ENCODE measurements at places on chromosomes 7 and 10.

- no peak for DNase-seq
- no peaks in the 10 kb centered on the region for H3K4me1 ChIP-seq
These were observed 56.8 kb upstream of the WDR11 start for GRCh38 chr10:120794390-120794789.

DNA sequence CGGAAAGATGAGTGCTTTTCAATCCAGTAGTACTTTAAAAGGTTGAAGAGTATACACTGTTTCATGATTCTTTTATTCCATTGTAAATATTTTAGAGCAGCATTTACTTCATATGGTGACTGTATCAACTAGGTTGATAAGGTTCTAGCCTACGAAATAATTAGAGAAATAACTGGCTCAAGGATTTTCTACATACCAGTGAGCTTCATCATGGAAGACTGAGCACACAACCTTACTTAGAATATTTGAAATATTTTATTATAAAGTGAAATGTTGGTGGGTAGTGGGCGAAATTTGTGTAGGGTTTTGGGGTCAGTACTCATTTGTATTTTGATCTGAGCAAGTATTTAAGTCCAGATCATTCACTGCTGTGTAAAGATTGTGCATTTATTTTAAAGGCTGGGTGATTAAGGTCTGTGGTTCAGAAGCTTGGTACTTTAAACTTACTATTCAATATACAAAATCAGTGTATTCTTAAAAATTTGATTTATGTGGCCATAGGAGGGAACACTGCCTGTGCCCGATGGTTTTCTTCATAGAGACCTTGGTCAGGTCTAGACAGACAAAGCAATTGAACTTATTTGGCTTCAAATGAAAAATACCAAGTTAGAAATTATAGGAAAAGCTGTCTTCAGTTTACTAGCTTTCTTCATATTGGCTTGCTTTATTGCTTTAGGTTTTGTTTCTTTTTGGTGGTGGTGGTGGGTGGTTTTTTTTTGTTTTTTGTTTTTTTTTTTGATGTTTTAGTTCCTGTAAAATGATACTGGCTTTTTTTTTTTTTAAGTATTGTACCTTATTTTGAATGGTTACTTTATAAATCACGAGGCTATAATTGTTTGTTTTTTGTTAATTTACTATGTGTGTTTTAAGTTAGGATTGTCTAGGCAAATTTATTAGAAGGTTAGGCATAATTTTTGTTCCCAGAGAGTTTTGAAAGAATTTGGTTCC lies 3.0 kb downstream of the KMT2E start:
- no peaks in the 10 kb centered on the region for H3K36me3 ChIP-seq
- no peaks in the 10 kb centered on the region for H3K27me3 ChIP-seq
- no peak for DNase-seq

- DNase-seq, result peak; percentile 31
- H3K4me3 ChIP-seq, result peak overlapping the region; percentile 23
- H3K27ac ChIP-seq, result no peak overlapping the region
- no peaks in the 10 kb centered on the region for H3K36me3 ChIP-seq
These were observed 21.9 kb upstream of the GATAD1 start for GRCh38 chr7:92425311-92425947.

GRCh38 chr7:70040970-70041766 lies 442.9 kb downstream of the AUTS2 start:
- no peak for DNase-seq
- H3K4me3 ChIP-seq, result no peak overlapping the region
- no peaks in the 10 kb centered on the region for H3K4me1 ChIP-seq
- H3K27ac ChIP-seq, result no peak overlapping the region
- no peaks in the 10 kb centered on the region for H3K36me3 ChIP-seq

DNA sequence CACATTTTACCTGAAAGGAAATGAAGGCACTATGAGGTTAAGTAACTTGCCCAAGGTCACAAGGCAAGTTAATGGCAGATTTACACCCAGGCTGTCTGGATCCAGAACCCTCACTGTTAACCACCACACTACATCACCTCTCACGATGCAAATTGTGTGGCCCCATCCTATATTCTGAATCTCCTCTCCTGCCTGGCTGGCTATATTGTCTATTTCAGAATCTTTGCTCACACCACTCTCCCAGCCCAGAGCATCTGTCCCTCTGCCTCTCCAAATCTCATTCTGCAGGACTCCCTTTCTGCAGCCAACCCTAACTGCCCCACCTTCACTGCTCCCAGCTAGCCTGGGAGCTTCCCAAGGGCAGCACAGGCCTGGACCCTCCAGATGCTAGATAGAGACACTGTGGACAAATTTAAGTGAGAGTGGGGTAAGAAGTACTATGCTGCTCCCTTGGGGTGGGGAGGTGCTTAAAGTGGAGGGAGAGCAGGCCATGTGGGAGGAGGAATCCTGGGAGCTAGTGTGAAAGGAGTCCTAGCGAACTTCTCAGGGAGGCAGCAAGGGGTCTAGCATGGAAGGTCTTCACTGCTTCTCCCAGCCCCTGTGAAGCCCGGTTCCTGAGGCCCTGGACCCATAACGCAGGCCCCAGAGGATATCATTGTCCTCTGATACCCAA lies 786 bp downstream of the CUEDC2 start:
- peak overlapping the region; percentile 95 for H3K4me3 ChIP-seq
- H3K4me1 ChIP-seq, result no peaks in the 10 kb centered on the region
- H3K36me3 ChIP-seq, result no peaks in the 10 kb centered on the region
- DNase-seq, result no peak

GRCh38 chr10:35172574-35172973 lies 45.9 kb downstream of the CREM start:
- no peak overlapping the region for H3K27ac ChIP-seq
- peaks cover 5% of the 10 kb centered on the region for H3K4me1 ChIP-seq
- H3K27me3 ChIP-seq, result no peaks in the 10 kb centered on the region

- no peaks in the 10 kb centered on the region for H3K4me1 ChIP-seq
- H3K27me3 ChIP-seq, result no peaks in the 10 kb centered on the region
- no peak for DNase-seq
- no peak overlapping the region for H3K4me3 ChIP-seq
- H3K36me3 ChIP-seq, result no peaks in the 10 kb centered on the region
- no peak overlapping the region for H3K27ac ChIP-seq
These were observed 746.0 kb upstream of the POT1 start for GRCh38 chr7:125675640-125676039.

GRCh38 chr10:27601503-27601902 lies 97.4 kb downstream of the RAB18 start:
- DNase-seq, result no peak
- H3K4me3 ChIP-seq, result no peak overlapping the region
- H3K27ac ChIP-seq, result no peak overlapping the region
- H3K27me3 ChIP-seq, result peaks cover 3% of the 10 kb centered on the region
- H3K4me1 ChIP-seq, result no peaks in the 10 kb centered on the region
- H3K36me3 ChIP-seq, result no peaks in the 10 kb centered on the region

DNA sequence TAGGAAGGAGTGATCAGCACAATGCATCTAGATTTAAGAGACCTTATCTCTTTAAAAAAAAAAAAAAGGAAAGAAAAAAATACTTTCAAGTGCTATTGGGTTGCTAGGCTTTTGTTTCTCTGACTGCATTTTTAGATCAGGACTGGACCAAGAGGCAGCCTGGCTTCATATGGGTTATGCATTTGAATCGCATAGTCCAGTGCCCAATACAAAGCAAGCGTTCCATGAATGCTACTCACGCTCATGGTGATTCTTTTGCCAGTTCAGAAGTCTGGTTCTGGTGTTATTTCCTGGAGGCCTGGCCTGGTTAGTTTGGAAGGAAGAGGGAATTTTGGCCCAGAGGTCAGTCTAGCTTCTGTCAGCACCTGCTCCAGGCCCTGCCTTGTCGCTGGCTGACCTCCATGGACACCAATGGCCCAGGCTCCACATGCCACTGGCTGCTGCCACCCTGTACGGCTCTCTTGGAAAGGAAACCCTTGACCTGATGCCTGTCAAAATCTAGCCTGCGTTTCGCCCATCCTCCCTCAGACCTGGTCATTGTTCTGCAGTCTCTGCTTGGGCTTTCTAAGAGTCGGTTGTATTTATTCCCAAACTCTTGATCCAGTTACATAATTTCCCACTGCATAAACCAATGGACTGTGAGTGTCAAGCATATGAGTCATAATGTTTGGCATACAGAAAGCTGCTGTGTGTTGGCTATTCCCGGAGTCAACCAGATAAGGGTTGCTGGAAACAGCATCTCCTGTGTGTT lies 74.3 kb upstream of the MKX start:
- peak overlapping the region; percentile 77 for H3K27ac ChIP-seq
- H3K4me1 ChIP-seq, result peaks cover 11% of the 10 kb centered on the region
- no peaks in the 10 kb centered on the region for H3K36me3 ChIP-seq
- DNase-seq, result peak; percentile 64
- no peaks in the 10 kb centered on the region for H3K27me3 ChIP-seq

DNA sequence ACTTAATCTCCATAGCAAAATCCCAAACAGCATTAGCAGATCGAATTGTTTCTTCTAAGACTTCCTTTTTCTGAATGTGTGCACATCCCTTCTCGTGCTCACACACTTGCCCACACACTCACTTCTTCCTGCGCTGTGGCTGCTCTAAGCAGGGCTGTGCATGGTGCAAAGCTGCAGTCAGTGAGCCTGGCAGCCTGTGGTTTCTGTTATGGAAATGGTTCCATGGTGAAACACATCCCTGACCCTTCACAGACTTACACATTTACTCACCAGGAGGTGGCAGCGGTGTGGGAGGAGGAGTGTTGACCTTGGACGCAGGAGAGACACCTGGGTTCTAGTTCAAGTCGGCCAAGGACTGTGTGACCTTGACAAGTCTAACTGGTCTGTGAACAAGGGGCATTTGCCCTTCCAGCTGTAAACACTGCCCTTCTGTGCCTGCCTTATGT lies 24.9 kb downstream of the MTURN start:
- DNase-seq, result no peak
- no peaks in the 10 kb centered on the region for H3K27me3 ChIP-seq
- no peak overlapping the region for H3K27ac ChIP-seq
- no peak overlapping the region for H3K4me3 ChIP-seq

DNA sequence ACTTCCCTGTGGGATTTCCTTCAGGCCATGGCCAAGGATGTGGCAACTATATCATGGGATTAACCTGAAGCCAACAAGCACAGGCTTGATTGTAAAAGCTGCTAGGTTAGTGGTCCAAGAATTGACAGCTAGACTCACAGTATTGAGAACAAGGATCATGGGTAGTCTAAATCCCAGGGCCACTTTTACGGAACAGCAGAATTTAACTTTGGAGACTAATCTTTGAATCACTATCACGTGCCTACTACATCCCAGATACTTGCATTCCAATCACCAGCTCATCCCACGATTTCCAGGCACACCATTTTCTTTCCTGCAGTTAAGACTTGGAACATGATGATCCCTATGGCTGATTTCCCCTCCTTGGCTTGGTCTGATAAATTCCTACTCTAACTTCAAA lies 65.6 kb upstream of the ADO start:
- no peak overlapping the region for H3K4me3 ChIP-seq
- no peaks in the 10 kb centered on the region for H3K4me1 ChIP-seq
- H3K36me3 ChIP-seq, result no peaks in the 10 kb centered on the region
- no peak for DNase-seq
- no peak overlapping the region for H3K27ac ChIP-seq

- peaks cover 7% of the 10 kb centered on the region for H3K4me1 ChIP-seq
- no peaks in the 10 kb centered on the region for H3K36me3 ChIP-seq
- no peak overlapping the region for H3K4me3 ChIP-seq
- DNase-seq, result no peak
- no peak overlapping the region for H3K27ac ChIP-seq
These were observed 2.7 kb downstream of the EPHA1 start for GRCh38 chr7:143406002-143406357.

GRCh38 chr10:15695852-15696251 lies 23.9 kb downstream of the ITGA8 start:
- no peak overlapping the region for H3K27ac ChIP-seq
- H3K4me1 ChIP-seq, result no peaks in the 10 kb centered on the region
- H3K27me3 ChIP-seq, result peaks cover 7% of the 10 kb centered on the region
- no peak overlapping the region for H3K4me3 ChIP-seq
- H3K36me3 ChIP-seq, result no peaks in the 10 kb centered on the region

Measured in pancreas (tissue), 10 donors.